ENCODE measurements at places on chromosomes 12 and 14. TPM values are rescaled to one million over a fixed set of nuclear protein-coding genes. Genes with fewer than 3 reads are reported as not detected.
A peak's percentile ranks its signal among the peaks of the same experiment; 100 is the strongest.

DNA sequence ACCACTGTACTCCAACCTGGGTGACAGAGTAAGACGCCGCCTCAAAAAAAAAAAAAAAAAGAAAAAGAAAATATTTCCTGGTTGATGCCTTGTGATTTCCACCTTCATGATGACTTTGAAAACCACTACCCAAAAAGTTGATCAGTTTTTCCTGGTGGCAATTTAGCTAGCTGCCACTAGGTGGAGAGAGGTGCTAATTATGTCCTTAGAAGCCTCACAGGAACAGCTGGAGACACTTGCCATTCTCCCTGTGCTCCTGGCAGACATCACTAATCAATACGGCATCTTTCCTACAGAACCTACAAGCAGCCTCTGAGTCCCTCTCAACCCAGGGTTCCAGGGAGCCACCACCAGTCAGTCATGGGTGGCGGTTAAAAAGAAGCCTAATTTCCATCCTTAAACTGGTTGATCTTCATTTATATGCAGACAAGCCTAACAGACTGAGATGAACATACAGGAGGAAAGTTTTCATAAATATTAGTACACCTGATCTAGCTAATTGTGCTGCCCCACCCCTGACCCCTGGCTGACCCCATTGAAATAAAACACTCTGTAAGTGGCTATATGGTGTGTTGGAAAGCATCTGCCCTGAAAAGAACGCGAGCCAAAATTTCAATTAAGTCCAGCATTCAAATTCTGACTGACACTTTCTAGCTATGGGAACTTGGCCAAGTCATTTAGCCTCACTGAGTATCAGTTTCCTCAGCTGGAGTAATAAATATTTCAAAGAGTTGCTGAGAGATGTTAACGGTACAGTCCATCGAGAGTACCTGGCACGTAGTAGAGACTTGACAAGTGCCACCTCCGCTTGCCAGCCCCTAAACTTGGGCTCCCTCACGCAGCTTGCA, 6.2 kb upstream of the OAS1 start:
- DNase-seq, result peak; percentile 74

GRCh38 chr12:12534166-12534866, 28.3 kb downstream of the DUSP16 start:
- no peak for DNase-seq

DNA sequence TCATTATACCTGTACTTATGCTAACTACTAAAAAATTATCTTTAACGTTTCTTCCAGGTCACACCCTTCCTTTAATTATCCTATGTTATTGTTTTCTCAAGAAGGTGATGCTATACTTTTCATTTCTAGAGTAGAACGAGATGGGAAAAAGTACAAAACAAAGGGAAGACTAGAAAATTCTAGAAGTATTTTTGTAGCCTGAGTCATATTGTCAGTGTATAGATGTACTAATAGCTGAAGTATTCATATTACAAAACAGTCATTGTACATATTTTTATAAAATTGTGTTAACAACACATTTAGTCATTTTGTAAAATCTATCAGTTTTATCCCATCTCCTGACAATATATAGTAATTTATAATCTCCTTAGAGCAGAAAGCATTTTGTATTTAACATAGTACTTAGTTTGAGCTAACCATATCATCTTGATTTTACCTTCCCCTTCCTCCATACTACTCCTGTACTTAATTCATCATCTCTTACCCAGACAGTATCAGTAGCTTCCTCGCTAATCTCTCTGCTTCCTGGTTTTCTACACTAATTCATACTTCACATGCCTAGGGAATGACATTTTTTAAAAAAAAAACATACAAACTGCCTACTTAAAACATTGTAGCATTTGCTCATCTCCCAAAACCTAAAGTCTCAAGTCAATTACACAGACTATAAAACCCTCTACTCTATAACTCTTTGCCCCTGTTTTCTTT, 920.9 kb downstream of the RPS29 start:
- peak; percentile 11 for DNase-seq

DNA sequence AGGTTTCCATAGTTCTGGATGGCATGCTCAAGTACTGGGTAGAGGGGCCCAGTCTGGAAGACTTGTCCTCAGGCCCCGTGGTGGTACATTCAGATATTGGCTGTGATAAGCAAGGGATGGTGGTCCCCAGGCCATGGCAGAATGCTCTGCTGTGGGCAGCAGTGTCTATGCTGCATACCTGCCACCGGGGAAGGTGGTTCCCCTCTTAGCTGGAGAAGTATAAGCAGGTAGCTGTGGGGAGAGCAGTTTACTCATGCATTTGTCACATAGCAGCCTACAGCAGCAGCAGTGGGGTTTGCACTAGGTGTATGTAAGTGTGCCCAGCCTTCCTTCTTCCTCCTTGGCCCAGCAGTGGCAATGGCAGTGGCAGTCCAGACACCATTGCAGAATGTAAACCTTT, 69.3 kb upstream of the ADAMTS20 start:
- DNase-seq, result no peak

GRCh38 chr14:32709027-32709426, 229.7 kb upstream of the NPAS3 start:
- DNase-seq, result peak; percentile 57

DNA sequence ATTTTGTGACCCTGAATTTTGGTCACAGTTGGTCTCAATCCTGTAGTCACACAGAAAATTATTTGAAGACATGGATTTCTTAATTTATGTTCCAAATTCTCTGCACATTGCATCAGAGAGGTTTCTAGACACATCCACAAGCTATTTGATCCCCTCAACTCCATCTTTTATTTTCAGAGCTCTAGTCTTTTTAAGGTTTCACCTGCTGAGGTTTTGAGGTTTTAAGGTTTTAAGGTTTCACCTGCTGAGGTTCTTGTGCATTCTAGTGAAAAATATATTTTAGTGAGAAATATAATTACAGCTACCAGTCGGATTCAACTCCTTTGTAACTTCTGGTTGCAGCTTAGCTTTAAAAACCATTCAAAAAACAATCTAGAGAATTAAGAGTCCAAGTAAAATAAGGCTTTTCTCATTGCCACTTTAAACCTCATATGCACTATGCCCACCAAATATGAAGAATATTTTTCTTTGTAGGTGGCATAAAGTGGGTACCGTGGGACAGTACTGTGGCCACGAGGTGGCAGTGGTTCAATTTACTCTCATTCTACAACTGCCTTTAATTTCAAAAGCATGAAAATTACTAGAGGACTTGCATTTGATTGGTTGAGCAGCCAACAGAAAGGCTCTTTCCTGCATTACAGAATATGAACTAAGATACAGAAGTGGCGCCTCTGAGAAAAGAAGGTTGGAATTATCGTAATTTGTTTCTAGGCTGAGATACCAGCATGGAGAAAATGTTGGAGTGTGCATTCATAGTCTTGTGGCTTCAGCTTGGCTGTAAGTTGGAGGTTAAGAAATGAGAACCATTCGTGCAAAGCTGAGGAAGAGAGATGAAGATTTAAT, 366.5 kb upstream of the OR4E1 start:
- peak; percentile 53 for DNase-seq

GRCh38 chr12:94157981-94158411, 9.6 kb downstream of the PLXNC1 start:
- no peak for DNase-seq

DNA sequence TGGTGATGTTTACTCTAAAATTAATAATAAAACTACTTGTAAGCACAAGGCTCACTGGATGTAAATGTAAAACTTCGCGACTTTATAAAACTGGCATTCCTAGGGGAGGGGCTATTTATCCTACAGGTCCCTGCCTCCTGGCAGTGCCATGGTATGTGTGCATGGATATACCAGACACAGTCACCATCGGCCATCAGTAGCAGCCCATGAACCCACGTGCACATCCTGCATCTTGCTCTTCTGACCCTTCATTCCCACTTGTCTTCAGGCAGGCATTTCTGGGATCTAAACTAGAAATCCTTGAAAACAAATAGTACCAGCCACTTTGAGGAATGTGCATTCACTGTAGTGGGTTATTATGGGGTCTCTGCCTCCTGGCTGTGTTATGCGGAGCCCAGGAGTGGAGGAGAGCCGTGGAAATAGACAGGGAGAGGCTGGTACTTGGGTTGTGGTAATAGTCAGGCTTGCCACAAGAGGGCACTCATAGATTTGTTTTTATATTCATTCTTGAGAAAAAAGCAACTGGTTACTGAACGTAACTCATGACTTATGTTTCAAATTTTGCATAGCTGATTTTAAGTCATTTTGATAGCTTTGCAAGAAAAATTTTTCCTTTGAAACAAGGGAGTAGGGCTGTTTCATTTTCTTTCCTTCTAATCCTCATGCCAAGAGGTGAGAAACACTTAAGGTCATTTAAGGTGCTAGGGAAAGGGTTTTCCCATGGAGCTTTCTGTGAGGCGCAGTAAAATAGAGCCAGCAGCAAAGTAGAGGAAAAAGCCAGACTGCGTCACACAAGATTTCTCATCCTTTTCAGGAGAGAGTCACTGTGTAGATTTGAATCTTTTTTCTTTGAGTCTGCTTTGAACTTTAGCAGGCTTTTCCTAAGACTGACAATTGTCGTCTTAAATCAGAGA, 17.4 kb upstream of the GALNT16 start:
- DNase-seq, result peak; percentile 79

GRCh38 chr14:32620303-32620702, 291.2 kb downstream of the AKAP6 start:
- DNase-seq, result peak; percentile 71

- peak; percentile 4 for DNase-seq
Measured at GRCh38 chr14:77022236-77022852, 6.2 kb downstream of the IRF2BPL start.

GRCh38 chr12:4379405-4379804, at the start of gene FGF23:
Gene FGF23, minus strand, starts transcription at chr12:4379712. Its CDS starts 130 bp downstream, at chr12:4379582.
- DNase-seq, result peak; percentile 10

- DNase-seq, result no peak
Measured at GRCh38 chr12:103832048-103832997, 8.7 kb downstream of the NT5DC3 start.

GRCh38 chr12:114698566-114699163, 14.7 kb upstream of the TBX3 start:
- DNase-seq, result no peak

GRCh38 chr12:108495054-108495453, 20.0 kb upstream of the FICD start:
- DNase-seq, result peak; percentile 82

GRCh38 chr12:15209782-15210181, 11.4 kb downstream of the RERG start:
- DNase-seq, result no peak

DNA sequence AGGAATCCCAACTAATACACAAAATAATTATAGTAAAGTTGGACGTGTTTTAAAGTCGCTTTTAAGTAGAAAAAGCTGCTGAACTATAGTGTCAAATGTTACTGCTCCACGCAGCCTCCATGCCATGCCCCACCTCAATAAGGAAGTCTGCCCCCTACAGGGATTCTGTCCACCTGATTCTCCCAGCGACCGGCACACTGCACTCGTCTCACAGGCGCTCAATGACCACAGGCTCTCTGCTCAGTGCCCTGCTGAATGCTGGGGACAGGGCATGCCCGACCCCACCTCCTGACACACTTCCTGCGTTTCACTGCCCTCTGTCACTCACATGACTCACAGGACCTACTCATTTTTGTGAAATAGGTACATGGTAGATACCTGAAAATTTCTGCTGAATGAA, 48.9 kb downstream of the BDKRB1 start:
- peak; percentile 19 for DNase-seq

DNA sequence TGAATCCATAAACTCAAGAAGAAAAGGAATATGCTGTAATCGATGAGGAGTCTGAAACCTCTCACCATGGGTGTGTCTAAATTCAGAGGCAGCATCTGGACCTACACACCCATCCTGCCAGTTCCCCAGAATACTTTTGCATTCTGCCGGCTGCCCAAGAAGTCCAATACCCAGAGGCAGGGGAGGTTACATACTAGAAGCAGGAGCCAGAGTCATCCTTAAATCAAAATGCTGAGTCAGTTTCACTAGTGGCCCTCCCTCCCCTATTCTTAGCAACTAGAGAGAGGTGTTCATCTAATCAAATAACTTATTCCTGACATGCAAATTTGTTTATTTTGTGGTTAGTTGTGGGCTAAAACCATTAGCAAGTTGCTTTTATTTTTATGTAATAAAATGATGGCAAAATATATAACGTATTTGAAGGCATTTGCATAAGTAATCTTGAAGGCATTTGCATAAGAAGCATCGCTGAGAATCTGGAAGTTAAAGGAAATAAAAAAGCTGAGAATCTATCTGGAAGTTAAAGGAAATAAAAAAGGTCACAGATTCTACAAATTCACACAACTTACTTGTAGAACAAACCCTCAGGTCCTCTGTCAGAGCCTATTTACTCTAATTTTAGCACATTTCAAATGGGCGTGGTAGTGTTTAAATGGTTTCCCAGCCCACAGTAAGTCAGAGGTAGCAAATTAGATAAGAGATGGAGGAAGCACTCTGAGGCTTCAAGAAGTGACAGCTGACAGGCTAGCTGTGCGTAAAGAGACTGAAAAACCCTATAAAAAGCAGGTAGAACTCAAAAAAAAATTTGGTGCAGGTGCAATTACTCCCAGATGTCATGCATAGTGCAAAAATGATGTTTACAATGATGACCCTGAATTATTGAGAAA, 7.8 kb downstream of the BHLHE41 start:
- DNase-seq, result peak; percentile 48

The ACOT2 gene
- 39.0 TPM for total RNA-seq

The EDDM3A gene
- total RNA-seq, result not detected

The SLC17A8 gene
- total RNA-seq, result not detected

The ZFHX2 gene
- 1.4 TPM for total RNA-seq

The CLEC1B gene
- total RNA-seq, result not detected

The KLHL42 gene
- 82.6 TPM for total RNA-seq

The CIROP gene
- not detected for total RNA-seq

The ZNF891 gene
- 0.98 TPM for total RNA-seq

The CDK4 gene
- total RNA-seq, result 229 TPM

All from PC-3 (cell line).